H1 (cell line): ENCODE measurements at places on chromosomes 7 and 10.

GRCh38 chr10:119136084-119136483 is 29.4 kb downstream of the SFXN4 start:
- no peak overlapping the region for H3K27ac ChIP-seq
- no peak overlapping the region for H3K4me3 ChIP-seq
- no peaks in the 10 kb centered on the region for H3K4me1 ChIP-seq

GRCh38 chr7:5491251-5492019 is 67.8 kb upstream of the TNRC18 start:
- no peaks in the 10 kb centered on the region for H3K36me3 ChIP-seq
- H3K4me3 ChIP-seq: no peak overlapping the region
- no peak for DNase-seq
- H3K4me1 ChIP-seq: no peaks in the 10 kb centered on the region

DNA sequence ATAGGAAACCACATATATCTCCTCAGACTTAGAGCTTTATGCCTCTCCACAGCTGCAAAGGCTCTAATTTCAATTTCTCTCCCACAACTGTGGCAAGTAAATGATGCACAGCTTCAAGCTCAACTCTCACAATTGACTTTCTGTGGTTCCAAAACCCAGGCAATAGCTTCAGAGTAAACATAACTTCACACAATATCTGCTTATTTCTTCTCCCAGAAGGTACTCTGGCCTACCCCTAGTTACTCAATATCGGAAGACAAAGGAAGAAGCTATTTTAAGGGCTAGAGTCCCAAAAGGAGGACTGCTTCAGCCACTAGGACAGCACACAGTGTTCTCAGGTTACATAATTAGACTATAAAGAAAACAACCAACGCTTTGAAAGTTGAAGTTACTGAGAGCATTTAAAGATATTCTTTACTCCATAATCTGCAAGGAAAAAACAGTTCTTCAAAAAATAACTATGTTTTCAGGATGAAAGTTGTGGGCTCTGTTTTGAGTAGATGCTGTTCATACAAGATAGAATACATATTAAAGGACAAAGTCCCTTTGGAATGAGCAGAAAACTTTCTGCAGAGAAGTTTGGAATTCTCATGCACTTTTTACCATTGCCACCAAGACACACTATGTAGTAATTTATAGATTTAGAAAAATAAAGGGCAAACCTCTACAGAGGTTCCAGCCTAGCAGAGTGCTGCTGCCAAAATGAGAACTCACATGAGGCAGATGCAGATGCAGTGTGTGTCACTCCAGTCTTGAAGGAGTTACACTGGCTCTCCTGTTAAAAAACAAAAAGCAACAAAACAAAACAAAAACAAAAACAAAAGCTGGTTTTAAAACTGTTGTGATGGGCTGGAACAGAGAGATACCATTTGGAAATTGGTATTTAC is 81.8 kb downstream of the NT5C2 start:
- peaks cover 5% of the 10 kb centered on the region; the same call in 1 of the 2 replicates for H3K4me1 ChIP-seq
- H3K36me3 ChIP-seq: no peaks in the 10 kb centered on the region
- no peak for DNase-seq
- no peak overlapping the region for H3K4me3 ChIP-seq
- no peak overlapping the region for H3K27ac ChIP-seq

GRCh38 chr7:151784853-151785680 is 91.8 kb downstream of the PRKAG2 start:
- no peak overlapping the region for H3K4me3 ChIP-seq
- H3K27ac ChIP-seq: no peak overlapping the region
- H3K4me1 ChIP-seq: peaks cover 4% of the 10 kb centered on the region; the same call in 1 of the 2 replicates
- no peak for DNase-seq
- no peaks in the 10 kb centered on the region for H3K36me3 ChIP-seq
